ENCODE measurements at places on chromosomes 5 and 9.

DNA sequence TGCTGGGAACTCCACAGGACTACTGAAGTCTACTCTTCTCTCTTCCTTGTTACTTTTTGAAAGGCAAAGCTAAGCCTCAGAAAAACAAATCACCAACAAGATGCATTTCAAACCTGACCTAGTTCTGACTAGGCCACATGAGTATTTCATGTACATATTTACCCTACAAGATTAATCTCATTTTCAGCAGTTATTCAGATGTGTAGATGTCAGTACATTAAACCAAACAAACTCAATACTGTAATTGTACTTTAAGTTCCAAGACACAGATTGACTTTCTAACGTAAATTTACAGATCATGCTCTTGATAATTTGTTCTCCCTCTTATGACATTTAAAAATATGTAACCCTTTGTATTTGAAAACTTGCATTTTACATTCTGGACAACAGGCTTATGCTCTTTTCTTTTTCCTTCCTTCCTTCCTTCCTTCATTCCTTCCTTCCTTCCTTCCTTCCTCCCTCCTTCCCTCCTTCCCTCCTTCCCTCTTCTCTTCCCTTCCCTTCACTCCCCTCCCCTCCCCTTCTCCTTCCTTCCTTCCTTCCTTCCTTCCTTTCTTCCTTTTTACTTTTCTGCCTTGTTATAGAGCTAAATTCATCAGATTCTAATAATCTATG lies 1653.4 kb downstream of the EFNA5 start:
- no peak for DNase-seq

DNA sequence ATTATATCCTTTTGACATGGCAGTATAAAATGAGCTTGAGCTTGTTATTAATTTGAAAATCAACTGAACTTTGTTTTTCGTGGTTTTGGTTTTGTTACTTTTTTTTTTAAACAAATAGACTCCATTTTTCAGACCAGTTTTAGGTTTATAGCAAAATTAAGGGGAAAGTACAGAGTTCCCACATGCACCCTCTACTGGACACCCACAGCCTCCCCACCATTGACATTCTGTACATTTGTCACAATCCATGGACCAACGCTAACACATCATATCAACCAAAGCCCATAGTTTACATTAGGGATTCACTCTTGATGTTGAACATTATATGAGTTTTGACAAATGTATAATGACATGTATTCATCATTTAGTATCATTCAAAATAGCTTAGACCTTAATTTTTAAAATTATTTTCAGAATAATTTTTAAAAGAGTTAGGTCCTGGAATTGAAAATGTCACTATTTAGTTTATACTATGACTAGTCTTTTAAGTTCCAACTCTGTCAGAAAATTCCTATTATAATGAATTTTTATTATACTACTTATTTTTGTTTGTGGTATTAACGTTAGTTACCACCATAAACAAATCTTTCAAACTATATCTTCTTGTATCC lies 35.3 kb upstream of the JMY start:
- no peak for DNase-seq

GRCh38 chr9:127574072-127574993 lies 37.7 kb upstream of the STXBP1 start:
- DNase-seq = no peak

GRCh38 chr9:93996863-93997262 lies 41.7 kb upstream of the BARX1 start:
- DNase-seq = no peak

DNA sequence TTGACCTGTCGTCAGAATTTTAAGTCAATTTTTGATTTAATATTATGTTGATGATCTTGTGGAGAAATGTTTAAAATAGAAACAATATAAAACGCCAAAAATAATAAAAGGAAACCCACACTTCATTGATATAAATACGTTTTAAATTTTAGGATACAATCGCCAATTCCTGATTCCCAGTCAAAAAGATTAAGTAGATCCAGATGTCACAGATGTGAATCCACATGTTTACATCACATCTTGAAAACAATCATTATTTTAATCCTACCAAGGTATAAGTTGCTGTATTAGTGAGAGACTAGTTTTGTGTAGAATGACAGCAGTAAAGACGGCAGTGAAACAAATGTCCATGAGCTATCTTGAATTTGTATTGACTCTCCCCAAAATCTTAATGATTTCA lies 4.9 kb downstream of the TAS2R1 start:
- DNase-seq = no peak

GRCh38 chr9:127942216-127943010 lies 4.8 kb upstream of the DPM2 start:
- DNase-seq = no peak

DNA sequence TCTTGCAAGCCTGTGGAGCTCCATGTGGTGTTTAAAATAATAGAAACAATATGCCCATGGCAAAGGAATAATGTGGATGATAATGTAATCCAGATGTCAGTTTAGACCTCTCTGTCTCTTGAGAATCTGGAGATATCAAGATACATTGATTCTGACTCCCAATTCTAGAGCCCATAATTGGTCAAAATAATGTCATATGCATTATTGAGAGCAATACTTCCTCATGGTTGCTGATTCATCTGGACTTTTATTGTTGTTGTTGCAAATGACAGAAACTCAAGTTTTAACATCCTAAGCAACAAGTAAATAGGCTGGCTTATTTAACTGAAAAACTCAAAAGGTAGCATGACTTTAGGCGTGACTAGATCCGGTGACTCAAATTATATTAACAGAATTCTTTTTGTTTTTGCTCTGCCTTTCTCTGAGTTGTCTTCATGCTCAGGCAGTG lies 152.1 kb downstream of the PCSK1 start:
- DNase-seq = no peak

- DNase-seq = no peak
Observed at GRCh38 chr9:135600296-135600817, 38.8 kb downstream of the PAEP start.

- peak; percentile 48 for DNase-seq
Observed at GRCh38 chr5:62578540-62578939, at the start of gene LRRC70. TSS of gene LRRC70 (plus strand) at chr5:62578819. CDS start at chr5:62579439, 620 bp downstream.

DNA sequence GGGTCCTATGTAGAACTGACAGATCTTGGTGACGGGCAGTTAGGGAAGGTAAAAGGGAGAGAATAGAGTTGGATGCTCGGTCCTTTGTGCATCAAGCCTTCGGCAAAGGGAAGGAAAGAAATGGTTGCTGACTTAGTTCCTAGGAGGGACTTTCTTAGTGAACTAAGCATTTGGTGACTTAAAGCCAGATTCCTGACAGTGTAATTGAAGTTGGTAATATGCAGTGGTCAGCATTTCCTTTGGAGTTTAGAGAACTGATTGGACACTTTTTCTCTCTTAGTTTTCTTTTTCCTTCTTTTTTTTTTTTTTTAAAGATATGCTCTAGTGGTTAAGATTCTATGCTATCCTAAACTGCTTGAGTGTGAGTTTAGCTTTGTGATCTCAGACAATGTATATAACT lies 2.3 kb downstream of the CLTA start:
- no peak for DNase-seq

DNA sequence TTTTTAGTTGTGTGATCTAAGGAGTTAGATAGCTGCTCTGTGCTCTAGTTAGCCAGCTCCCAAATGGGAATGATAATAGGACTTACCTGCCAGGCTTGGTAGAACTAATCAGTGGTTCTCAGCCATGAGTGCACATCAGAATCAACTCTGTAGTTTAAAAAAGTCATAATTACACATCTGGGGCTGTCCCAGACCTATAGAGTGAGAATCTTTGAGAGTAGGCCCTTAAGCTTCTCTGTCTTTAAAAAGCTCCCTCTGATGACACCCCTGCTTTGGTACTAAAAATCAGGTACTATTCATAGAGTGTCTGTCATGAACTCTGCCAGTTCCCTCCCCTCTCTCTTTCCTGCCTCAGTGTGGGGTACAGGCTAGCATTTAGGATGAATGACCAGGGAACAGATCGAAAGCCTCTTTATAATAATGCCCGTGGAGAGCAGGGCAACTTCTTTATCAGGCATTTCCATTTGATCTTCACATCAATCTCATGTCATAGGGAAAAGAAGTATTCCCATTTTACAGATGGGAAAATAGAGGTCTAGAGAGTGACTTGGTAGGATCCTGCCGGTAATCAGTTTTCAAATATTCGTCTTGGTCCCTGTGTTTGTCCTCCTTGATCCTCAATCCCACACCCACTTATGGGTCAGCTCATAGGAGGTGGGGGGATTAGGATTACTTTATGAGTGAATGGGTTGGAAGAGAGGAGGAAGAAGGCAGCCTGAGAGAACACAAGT lies 15.3 kb downstream of the PPARGC1B start:
- DNase-seq = no peak

GRCh38 chr5:172584638-172585037 lies 56.4 kb upstream of the NEURL1B start:
- no peak for DNase-seq

DNA sequence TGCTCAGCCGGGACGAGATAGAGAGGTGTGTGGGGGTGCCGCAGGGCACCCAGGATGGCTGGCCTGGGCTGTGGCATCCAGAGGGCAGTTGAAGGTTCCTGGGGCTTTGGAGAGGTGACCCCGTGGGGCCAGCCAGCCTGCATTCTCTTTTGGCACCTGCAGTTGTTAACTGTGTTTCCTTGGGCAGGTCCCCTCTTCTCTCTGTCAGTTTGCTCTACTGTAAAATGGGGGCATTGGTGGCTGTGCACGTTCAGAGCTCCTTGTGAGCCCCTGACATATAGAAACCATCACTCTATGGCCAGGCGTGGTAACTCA lies 8.5 kb downstream of the ZDHHC12 start:
- DNase-seq = no peak

- no peak for DNase-seq
Observed at GRCh38 chr5:57931352-57931751, 448.7 kb upstream of the ACTBL2 start.

DNA sequence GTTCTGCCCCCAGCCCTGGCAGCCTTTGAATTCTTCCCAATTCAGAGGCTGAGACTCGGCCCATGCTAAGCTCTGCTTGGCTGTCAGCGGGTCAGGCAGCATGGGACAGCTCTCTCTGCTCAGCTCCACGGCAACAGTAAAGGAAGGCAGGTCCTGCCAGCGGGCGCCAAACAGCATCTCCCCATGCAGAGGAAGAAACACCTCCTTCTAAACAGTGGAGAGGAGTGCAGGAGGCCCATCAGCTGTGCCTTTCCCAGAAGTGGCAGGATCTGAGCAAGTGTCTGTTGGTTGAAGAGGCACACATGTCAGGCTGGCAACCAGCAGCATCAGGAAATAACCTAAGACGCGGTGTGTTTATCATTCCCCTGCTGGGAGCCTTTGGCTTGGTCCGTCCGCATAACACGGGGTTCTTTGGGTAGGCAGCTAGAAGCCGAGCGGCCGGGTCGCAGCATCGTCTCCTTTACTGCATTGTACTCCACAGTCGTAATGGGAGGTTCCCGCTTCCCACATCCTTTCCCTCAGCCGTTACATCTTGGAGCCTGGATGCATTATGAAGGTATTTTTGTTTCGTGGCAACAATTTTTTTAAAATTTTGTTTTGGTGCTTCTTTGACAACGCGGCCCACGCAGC lies 42.7 kb upstream of the NCS1 start:
- DNase-seq = no peak

- DNase-seq = no peak
Observed at GRCh38 chr5:127885176-127885575, 182.0 kb downstream of the CCDC192 start.

GRCh38 chr5:155416765-155417164 lies 403.2 kb downstream of the KIF4B start:
- no peak for DNase-seq

GRCh38 chr5:180213256-180213600 lies 4.2 kb upstream of the RASGEF1C start:
- no peak for DNase-seq

GRCh38 chr9:98962181-98962560 lies 18.5 kb downstream of the COL15A1 start:
- no peak for DNase-seq

GRCh38 chr9:110750272-110750671 lies 81.7 kb downstream of the MUSK start:
- no peak for DNase-seq

DNA sequence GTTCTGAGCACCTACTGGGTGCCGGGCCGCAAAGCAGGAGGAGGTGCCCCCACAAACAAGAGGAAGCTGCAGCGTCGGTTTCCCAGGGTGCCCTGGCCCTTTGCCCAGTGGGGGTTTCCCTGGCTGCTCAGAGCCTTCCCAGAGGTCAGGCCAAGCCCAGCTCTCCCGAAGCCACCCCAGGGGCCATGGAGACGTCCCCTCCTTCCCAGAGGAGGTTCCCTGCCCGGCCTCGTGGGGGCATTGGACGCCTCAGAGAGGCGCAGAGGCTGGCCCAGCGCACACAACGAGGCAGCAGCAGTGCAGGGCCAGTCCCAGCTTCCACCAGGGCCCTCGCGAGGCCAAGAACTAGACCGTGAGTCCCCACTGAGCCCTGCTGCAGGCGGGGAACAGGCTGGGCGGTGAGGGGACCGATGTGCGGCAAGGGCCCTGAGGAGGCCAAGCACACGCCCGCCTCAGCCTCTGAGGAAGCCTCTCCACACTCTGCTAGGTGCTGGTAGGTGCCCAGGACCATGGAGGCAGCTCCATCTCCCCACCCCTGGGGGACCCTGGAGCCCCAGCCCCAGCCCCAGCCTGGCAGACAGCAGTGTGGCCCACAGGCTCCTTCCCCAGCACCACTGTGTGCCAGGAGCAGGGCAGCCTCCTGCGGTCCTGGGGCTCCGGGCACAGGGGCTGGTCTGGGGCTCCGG lies 7.0 kb downstream of the DIPK1B start:
- no peak for DNase-seq

All from CMK (cell line).